ENCODE measurements at places on chromosomes 1 and 21.
A peak's percentile ranks its signal among the peaks of the same experiment; 100 is the strongest.

- DNase-seq = peak; percentile 72
Measured at GRCh38 chr1:119968068-119968492, 71.8 kb upstream of the ADAM30 start.

GRCh38 chr1:65458730-65459396 is 38.4 kb downstream of the LEPR start:
- no peak for DNase-seq

DNA sequence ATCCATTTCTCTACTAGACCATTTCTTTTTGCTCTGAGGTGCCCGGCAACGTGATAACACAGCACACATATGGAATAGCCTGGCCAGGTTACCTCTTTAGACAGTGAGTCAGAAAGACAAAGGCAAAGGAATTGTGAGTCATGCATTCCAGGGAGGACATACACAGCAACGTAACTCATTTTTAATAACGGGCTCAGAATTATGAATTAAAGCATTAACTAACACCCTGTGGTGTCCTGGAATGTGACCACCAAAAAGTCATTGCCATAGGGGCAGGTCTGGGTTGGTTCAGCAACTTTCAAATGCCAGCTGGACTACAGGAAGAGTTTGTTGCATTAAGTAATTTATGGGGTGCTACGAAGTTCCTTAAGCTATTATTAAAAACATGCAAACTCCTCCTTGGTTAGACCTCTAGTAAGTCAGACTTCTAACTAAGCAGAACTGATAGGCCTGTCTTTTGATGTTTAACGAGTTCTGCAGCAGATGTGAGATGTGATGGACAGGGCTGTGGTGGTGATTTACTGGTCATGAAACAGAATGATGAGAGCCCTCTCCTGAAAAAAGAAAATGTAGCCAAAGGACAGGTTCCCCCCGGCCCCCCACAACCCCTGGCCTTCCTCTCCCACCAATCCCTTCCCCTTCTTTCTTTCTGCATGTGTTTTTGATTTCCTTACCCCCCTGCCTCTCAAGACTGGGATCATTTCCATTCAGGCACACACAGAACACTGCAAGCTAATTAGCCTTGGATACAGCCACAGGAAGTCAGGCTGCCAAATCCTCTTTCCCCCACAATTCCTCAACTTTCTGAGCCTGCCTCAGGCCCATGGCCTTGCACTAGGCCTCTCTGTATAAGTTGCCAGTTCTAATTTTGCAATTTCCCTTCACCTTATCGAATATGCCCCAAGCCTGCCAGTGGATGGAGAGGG is 88.9 kb upstream of the HAO2 start:
- peak; percentile 53 for DNase-seq

GRCh38 chr1:68045511-68046180 is 4.8 kb downstream of the DIRAS3 start:
- DNase-seq = no peak

- peak; percentile 87 for DNase-seq
Measured at GRCh38 chr1:154479764-154480421, 22.1 kb upstream of the TDRD10 start.

DNA sequence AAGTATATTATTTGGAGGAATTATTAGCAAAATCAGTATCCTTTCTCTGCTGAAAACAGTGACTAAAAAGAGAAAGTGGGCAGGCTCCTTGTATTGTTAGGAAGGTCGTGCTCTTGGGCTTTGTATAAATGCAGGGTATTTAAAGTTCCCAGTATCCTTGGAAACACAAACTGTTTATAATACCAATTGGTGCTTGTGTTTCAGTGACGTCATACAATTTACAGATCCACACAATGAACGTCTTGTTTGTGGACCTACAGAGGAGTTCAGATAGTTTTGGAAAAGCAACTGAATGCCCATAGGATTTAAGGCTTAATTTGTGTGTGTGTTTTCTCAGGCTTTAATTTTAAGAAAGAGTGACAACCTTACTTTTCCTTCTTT is 168.2 kb downstream of the RASAL2 start:
- peak; percentile 20 for DNase-seq

DNA sequence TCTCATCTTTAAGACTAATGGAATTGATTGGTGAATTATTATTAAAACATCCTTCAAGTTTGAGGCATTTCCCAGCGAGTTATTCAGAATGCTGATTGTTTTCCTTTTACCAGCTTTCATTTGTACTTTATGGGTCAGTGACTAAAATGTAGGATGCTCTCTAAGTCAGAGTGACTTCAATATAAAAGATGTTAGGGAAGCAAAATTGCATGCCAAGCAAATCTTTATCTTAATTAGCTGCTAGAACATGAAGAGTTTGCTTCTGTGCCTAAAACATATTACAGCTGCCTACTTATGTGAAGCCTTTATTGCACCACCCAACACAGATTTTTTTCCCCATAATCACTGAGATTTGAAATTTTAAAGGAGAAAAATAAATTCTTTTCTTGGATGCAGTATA is 79.8 kb upstream of the CYYR1 start:
- DNase-seq = no peak

DNA sequence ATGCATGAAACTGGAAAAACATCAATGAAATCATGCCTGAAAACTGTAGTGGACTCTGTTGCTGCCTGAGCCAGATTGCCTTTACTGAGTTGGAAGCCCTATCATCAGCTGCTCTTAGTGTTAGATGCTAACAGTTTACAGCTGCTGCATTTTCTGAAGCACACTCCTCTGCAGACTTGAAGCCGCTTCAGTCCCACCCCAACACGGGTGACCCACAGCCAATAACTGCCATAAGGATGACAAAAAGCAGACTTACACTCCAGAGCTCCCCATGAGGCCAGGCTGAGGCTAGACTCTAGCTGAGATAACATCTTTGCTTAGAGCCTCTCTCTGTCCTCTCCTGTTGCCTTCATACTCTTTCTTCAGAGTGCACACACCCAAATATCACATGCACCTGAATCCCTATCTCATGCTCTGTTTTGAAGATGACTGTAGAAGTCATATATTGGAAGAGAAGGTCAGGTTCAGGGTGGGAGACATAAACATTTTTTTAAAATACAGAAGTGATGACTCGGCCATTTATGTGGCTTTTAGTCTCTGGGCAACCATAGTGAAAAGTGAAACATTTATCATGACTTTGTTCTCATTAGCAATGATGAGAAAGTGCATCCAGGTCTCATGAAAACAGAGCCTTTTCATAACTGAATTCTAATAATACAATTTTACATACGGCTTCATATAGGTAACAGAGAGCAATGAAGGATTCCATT is 161.0 kb downstream of the KCNK2 start:
- DNase-seq = no peak

DNA sequence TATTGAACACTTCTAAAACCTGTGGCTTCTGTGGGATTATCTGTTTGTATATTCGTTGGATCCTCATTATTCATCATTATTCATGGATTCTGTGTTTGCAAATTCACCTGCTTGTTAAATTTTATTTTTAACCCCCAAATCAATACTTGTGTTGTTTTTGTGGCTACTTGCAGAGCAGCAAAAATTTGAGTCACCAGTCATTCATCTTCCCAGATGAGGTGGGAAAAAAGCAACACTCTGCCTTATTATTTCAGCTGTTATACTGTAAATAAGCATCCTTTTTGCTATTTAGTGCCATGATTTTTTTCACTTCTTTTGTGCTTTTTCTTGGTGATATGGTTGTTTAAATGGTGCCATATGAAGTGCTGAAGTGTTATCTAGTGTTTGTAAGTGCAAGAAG is 56.7 kb downstream of the RASAL2 start:
- DNase-seq = no peak

- no peak for DNase-seq
Measured at GRCh38 chr1:145757420-145757819, 38.1 kb downstream of the CD160 start.

GRCh38 chr1:116163533-116163932 is 52.3 kb downstream of the MAB21L3 start:
- no peak for DNase-seq
